ENCODE measurements at places on chromosomes 13 and 19. TPM values are rescaled to one million over a fixed set of nuclear protein-coding genes. Genes with fewer than 3 reads are reported as not detected.

Gene PSG3
- not detected for total RNA-seq

Gene PNMA8B
- total RNA-seq = 3.6 TPM

Gene PSG1
- total RNA-seq = not detected

Gene F7
- total RNA-seq = 0.26 TPM

Gene ELL
- total RNA-seq = 13.1 TPM

Gene TEX29
- total RNA-seq = 0.37 TPM

Gene ZNF285
- 2.6 TPM for total RNA-seq

Gene LRRC25
- 0.18 TPM for total RNA-seq

DNA sequence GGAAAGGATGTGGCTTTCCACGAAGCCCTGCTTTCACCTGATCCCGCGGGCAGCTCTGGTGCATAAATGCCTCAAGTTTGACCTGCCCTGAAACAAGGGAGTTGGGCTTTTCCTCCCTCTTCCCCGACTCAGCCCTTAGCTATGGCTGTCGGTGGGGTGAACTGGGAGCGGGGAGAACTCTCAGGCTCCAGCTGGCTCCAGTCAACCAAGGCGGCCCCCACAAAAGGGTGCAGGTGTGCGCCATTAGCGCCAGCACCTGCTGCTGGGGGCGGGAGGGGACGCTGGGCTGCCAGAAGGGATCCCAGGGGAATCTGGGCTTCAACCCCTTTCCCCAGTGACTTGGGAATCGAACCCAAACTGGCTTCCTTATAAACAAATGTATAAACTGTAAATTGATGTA is 7.1 kb upstream of the DHRS12 start:
- DNase-seq = no peak

- DNase-seq = no peak
Observed at GRCh38 chr19:23507446-23507845, 112.2 kb upstream of the ZNF91 start.

- no peak for DNase-seq
Observed at GRCh38 chr13:51595416-51595815, 11.2 kb downstream of the WDFY2 start.

- no peak for DNase-seq
Observed at GRCh38 chr19:17158584-17158983, 56.6 kb upstream of the USE1 start.

- DNase-seq = no peak
Observed at GRCh38 chr13:39185326-39185725, 147.1 kb downstream of the NHLRC3 start.

DNA sequence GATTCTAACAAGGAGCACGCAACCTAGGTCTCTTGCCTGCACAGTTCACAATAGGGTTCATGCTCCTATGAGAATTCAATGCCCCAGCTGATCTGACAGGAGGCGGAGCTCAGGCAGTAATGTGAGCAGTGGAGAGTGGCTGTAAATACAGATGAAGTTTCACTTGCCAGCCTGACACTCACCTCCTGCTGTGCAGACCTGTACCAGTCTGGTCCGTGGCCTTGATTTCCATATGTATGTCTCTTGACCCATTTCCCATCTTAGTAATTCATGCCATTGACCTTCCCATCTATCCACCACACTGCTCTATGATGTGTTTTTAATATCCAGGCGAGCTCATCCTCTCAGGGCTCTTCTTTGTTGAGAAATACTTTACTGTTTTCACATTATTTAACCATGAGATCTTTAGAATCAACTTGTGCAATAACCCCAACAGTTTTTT is 95.2 kb downstream of the LRCH1 start:
- DNase-seq = peak; percentile 73

GRCh38 chr19:43444531-43445287 is 20.7 kb downstream of the LYPD3 start:
- DNase-seq = no peak

GRCh38 chr13:92143766-92144165 is 745.3 kb downstream of the GPC5 start:
- DNase-seq = no peak

- DNase-seq = peak; percentile 67
Observed at GRCh38 chr19:39223703-39224279, 19.7 kb upstream of the SYCN start.

DNA sequence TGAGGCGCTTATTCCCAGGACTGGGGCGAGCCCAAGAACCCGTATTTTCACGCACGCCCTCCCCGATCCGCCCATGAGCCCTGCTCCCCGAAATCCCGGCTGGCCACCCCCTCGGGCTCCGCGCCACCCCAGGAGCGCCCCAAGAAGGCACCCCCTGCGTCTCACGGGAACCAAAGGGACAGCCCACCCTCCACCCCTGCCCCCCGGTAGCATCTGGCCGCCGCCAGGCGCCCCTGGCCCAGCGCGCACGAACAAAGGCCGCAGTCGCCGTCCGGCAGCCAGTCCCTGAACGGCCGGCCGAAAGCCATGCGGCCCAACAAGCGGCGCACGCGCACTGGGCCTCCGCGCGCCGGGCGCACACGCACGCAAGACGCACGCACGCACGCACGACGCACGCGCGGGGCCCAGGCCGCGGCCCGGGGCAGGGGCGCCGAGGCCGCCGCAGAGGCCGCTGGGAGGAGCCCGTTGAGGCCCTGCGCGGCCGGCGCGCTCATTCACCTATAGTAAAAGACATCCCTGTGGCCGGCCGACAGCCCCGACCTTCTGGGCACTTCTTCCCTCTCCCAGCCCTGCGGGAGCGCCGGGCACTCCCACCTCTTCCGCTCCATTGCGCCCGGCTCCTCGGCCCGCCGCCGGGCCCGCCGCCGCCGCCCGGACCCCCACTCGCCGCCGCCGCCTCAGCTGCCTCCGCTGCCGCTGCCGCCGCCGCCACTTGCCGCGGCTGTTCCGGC is 476 bp downstream of the MBD3 start:
- peak; percentile 75 for DNase-seq

DNA sequence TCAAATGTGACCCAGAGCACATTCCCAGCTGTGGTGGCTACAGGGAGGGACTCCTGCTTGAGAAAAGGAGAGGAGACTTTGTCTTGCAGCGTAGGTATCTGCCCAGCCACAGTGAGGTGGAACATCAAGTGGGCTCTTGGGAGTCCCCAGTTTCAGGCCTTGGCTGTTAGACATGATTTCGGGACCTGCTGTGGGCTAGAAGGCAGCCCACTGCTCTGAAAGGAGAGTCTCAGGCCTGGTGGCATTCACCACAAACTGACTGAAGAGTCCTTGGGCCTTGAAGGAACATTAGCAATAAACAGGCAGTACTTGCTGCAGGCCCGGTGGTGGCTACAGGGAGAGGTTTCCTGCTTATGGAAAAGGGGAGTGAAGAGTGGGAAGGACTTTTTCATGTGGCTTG is 61.8 kb upstream of the TEX29 start:
- DNase-seq = no peak

- no peak for DNase-seq
Observed at GRCh38 chr13:45413826-45414307, 4.3 kb downstream of the SLC25A30 start.

GRCh38 chr19:7382694-7383093 is 34.0 kb downstream of the ARHGEF18 start:
- DNase-seq = peak; percentile 48

GRCh38 chr13:113137691-113138298 is 15.2 kb downstream of the F10 start:
- DNase-seq = no peak

GRCh38 chr13:98598043-98598442 is 21.1 kb upstream of the STK24 start:
- no peak for DNase-seq

DNA sequence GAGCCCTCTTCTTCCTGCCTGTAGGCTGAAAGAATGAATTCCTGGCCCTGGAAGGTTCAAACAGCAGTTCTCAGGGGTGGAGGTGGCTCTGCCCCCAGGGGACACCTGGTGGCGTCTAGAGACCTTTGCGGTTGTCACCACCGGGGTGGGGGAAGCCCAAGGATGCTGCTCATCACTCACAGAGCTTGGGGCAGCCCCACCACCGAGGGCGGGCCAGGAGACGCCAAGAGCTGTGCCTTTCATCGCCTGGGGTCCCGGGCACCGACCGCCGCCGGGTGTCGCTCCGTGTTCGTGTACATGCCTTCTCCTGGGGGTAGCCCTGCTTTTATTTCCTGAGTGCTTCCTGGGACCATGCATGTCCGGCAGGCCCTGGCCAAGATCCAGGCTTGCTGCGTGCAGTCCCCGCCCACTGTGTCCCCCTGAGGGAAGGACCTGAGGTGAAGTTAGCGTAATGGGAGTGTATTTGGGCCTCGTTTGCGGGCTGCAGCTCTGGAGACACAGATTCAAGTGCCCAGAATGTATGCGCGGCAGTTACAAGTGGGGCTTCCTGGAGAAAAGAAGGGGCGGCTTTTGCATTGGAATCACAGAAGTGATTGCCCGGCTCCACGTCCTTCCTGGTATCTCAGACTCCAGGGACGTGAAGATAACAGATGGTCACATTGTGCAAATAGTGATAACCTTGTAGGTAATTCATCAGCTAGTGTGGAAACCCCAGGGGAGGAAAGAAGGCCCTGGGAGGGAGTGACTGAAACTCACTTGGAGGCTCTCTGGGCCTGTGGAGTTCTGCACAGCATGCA is 7.8 kb downstream of the DOT1L start:
- DNase-seq = peak; percentile 49

DNA sequence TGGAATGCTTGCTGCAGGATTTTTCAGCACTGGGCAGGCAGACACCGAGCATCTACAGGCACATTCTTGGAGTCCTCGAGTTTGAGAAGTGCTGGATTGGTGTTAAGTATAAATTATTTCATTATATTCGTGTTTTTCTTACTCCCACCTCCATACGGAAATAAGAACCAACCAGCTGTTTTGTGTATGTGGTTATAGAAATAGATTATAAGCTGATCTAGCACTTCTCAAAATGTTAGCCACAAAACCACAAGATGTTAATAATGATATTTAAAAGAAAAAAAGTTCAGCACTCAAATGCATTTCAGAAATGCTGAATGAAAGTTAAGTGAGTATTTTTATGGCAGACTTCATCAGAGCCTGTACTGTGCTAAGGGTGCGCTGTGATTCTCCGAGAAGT is 24.0 kb upstream of the TEX29 start:
- DNase-seq = no peak

- no peak for DNase-seq
Observed at GRCh38 chr19:40947114-40947513, 44.0 kb upstream of the CYP2B6 start.

DNA sequence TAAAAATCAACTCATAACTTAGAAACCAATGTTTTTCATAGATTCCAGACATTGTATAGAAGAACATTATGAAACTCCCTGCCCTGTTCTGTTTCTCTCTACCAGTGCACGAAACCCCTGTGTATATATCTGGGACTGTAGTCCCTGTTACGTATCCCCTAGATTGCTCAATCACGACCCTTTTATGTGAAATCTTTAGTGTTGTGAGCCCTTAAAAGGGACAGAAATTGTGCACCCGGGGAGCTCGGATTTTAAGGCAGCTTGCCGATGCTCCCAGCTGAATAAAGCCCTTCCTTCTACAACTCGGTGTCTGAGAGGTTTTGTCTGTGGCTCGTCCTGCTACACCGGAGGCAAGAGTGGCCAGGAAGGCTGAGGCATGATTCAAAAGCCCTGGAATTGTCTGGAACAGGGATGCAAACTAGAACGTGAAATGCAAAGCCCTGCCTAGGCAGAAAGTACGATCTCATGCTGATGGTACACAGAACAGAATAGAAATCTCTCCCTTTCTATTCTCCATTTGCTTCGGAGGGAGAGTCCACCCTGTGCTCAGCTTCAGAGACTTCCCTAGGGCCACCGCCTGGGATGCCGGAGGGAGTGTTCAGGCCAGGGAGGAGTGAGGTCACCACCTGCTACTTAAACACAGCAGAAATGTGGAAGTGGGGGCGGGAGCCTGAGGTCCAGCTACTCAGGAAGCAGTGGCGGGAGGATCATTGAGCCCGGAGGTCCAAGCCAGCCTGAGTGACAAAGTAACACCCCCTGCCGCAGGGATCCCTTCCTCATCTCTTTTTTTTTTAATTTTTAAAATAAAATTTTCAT is 758 bp upstream of the ZNF888 start:
- DNase-seq = peak; percentile 54

DNA sequence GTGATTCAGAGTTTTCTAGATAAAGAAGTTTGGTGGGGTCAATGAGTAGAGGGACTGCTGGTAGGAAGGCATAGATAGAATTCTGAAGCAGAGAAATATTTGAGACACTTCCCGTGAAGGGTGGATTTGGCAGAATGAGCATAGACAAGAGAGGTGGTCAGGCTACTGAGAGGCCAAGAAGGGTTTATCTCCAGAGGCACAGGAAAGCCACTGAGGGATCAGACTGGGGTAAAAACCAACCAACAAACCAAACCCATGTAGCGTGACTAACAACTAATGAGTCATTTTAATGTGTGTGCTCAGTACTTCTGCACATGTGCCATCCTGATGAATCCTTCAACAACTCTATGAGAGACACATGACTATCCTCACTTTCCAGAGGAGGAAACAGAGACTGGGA is 60.0 kb upstream of the SERP2 start:
- DNase-seq = no peak

All from WTC11 (cell line).